ENCODE measurements at places on chromosomes 13 and 19.

GRCh38 chr19:56114051-56114777 lies 6.9 kb downstream of the ZNF787 start:
- no peak for DNase-seq

DNA sequence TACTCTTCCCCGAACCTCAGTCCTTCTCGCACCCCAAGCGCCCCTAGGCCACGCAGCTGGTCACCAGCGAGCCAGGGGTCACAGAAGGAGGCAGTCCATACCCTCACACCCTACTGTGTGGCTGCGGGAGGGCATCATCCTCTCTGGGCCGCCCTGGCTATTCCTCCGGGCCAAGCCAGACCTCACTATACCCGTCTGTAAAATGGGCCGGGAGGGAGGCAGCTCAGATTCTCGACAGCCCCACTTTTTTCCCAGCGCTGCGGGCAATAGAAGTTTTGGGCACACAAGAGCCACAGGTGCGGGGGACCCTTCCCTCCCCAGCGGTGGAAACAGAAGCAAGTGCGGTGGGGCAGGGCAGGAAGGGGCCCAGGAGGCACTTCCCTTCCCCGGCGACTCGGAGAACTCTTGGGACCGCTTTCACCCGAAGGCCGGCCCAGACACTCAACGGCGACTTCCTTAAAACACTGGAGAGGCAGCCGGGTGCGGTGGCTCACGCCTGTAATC lies 5.6 kb upstream of the ARRDC2 start:
- DNase-seq: peak; percentile 38

- peak; percentile 43 for DNase-seq
These were observed 41.0 kb downstream of the RFX2 start for GRCh38 chr19:6069268-6069791.

DNA sequence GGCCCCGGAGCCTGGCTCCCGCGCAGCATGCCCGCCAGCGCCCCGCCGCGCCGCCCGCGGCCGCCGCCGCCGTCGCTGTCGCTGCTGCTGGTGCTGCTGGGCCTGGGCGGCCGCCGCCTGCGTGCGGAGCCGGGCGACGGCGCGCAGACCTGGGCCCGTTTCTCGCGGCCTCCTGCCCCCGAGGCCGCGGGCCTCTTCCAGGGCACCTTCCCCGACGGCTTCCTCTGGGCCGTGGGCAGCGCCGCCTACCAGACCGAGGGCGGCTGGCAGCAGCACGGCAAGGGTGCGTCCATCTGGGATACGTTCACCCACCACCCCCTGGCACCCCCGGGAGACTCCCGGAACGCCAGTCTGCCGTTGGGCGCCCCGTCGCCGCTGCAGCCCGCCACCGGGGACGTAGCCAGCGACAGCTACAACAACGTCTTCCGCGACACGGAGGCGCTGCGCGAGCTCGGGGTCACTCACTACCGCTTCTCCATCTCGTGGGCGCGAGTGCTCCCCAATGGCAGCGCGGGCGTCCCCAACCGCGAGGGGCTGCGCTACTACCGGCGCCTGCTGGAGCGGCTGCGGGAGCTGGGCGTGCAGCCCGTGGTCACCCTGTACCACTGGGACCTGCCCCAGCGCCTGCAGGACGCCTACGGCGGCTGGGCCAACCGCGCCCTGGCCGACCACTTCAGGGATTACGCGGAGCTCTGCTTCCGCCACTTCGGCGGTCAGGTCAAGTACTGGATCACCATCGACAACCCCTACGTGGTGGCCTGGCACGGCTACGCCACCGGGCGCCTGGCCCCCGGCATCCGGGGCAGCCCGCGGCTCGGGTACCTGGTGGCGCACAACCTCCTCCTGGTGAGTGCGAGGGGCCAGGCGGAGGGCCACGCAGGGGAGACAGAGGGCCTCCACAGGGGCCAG lies at the start of gene KL:
Gene KL, plus strand, starts transcription at position 10 of the 909 bp plus-strand sequence. Its CDS starts 18 bp downstream, at position 28.
- peak; percentile 26 for DNase-seq

DNA sequence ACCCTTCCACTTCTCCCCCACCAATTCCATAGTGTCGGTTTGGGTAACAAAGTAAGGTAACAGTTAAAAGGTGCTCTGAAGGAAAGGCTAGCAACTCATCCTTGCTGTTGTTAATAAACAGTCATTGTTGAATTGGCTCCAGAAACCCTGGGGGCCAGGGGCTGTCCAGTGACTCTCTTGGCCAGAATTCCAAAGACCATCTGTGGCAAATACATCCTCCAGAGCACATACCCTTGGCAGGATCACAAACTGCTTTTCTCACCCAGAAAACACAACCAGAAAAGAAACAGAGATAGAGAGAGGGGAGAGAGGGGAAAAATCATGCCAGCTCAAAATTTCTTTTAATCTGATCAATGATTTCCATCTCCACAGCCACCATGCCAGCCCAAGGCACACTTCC lies 22.1 kb downstream of the CACNA1A start:
- DNase-seq: no peak

DNA sequence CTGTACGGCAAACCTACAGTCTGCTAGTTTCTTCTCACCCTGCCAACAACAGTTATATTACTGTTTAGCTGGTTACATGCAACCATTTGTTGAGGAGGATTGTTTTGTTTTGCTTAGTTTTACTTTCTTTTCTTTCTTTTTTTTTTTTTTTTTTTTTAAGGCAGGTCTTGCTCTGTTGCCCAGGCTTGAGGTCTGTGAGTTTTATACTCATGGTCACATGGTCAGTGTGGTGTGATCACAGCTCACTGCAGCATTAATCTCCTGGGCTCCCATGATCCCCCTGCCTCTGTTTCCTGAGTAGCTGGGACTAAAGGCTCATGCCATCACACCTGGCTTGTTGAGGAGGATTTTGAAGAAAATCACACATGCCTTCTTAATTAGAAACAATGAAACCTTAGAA lies 505.6 kb downstream of the GPC5 start:
- DNase-seq: no peak

GRCh38 chr13:60435762-60436374 lies 38.8 kb downstream of the TDRD3 start:
- no peak for DNase-seq

DNA sequence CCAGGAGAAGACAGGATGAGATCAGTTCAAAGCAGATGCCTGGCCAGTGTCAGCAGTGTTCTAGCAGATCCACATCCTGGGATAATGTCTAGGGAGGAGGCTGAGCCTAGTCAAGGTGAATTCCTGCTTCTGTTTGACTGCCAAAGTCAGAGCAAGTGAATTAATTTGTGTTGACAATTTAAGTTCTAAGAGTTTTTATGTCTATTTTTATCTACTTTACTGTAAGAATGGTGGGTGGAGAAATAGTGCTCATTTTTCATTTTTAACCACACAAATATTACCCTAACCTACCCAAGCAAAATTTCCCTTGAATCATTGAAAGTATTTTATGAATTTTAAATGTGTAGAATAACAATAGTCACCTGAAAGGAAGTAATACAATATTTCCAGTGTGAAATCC lies 207.6 kb upstream of the SLC10A2 start:
- DNase-seq: no peak

DNA sequence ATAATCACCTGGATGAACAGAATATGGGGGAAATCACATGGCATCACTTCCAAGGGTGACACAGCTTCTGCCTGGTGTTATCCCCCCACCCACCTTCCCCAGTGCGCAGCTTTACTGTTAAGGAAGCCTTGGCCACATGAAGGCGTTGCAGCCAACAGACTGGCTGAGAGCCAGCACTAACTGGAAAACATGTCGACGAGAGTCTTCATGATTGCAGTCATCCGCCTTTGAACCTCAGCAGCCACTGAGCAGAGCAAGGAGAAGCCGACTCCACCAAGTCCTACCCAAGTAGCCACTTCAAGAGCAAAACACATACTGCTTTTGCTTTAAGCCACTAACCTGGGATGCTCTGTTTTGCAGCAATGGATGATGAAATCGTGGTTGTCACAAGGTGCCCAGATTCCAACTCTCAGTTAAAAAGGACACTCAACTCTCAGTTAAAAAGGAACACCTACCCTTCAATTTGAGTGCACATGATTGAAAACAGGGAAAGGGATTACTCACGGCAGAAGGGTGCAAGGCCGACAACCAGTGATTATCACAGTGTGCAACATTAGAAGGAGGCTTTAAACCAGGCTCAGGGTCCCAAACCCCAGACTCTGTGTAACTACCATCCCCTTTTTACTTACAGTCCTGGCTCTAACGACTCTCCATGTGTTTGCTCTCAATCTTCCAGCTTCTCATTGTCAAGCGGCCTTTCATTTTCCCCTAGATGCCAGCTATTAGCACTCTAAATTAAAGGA lies 149.1 kb downstream of the KLF12 start:
- peak; percentile 85 for DNase-seq

- no peak for DNase-seq
These were observed 60.1 kb downstream of the DCT start for GRCh38 chr13:94419304-94419924.

- DNase-seq: no peak
These were observed 5.3 kb upstream of the PTPRS start for GRCh38 chr19:5345895-5346386.

GRCh38 chr13:42011601-42012350 lies 36.7 kb upstream of the DGKH start:
- no peak for DNase-seq

- DNase-seq: no peak
These were observed 3.3 kb upstream of the CLPP start for GRCh38 chr19:6358003-6358402.

- no peak for DNase-seq
These were observed 302.6 kb downstream of the COG6 start for GRCh38 chr13:39957868-39958677.

DNA sequence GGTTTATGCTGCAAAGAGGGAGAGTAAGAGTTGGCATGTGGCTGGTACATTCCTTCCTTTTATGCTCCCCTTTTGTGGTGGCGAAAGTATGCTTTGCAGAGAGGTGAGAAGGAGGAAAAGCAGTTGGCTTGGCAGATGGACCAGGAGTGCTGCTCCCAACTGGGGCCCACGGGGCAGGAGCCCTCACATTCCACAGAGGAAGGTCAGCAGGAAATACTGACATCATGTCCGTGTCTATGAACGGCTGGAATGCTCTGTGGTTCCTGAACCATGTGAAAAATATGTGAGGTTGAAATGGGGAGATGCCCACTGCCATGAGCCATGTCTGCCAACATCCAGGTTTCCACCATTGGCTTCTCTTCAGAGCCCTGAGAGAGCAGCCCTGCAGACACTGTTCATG lies 33.3 kb upstream of the GAS6 start:
- no peak for DNase-seq

GRCh38 chr19:10079031-10079453 lies 7.1 kb upstream of the SHFL start:
- no peak for DNase-seq

- DNase-seq: no peak
These were observed 222.8 kb upstream of the NBEA start for GRCh38 chr13:34719060-34719875.

DNA sequence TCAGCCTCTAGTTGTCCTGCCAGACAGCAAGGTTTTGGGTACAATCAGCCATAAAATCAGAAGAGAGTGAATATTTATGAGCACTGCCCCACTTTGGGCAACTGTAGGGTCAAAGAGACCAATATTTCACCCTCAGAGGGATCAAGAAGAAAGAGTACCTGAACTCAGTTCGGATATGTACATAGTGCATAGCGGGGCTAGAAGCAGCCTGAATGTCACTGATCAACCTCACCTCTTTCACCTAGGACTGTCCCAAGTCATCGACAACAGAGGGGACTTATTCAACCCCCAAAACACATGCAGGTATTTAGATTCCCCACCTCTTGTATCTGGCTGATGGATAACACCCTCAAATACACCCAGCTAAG lies 446.9 kb downstream of the COG6 start:
- no peak for DNase-seq

GRCh38 chr19:1061987-1062386 lies 5.0 kb upstream of the ARHGAP45 start:
- DNase-seq: no peak

DNA sequence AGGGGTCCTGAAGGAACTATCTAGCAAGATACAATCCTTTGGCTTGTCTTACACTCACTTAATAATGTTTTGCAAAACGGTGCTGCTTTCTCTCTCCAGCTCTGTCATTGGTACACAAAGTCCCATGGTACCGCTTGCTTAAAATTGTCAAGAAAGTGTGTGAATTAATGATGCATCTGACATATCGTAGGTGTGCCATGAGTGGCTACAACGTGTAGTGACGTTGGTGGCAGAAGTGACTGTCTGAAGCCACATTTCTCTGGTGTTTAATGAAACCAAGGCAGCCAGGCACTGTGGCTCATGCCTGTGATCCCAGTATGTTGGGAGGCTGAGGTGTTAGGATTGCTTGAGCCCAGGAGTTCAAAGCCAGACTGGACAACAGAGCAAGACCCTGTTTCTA lies 2.6 kb downstream of the HSH2D start:
- DNase-seq: no peak

DNA sequence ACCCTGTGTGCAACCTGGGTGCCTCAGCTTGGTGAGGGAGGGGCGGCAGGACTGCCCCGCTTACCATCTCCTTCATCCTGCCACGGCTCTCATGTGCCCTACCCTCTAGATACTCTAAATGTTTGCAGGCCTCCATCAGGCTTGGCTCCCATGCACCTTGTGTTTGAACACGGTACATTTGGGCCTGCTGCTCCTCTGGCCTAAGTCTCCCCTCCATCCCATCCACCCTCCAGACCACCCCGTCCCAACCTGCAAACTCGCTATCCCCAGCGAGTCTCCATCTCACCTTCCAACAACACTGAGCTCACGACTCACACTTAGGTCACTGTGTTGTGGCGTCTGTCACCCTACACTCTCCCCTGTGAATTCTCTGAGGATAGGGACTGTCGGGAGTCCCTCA lies 274.2 kb downstream of the TEX29 start:
- no peak for DNase-seq

DNA sequence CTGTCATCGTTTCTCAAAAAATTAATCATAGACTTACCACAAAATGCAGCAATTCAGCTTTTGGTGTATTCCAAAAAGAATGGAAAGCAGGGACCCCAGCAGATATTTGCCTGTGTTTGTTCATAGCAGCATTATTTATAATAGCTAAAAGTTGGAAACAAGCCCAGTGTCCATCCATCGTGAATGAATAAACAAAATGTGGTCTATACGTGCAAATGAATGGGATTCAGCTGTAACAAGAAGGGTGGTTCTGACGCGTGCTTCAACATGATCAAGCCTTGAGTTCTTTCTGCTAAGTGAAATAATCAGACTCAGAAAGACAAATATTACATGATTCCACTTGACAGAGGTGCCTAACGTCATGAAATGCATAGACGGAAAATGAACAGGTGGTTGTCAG lies 36.4 kb downstream of the PSG11 start:
- no peak for DNase-seq

- no peak for DNase-seq
These were observed 5.3 kb downstream of the ELF1 start for GRCh38 chr13:41013835-41014234.

DNA sequence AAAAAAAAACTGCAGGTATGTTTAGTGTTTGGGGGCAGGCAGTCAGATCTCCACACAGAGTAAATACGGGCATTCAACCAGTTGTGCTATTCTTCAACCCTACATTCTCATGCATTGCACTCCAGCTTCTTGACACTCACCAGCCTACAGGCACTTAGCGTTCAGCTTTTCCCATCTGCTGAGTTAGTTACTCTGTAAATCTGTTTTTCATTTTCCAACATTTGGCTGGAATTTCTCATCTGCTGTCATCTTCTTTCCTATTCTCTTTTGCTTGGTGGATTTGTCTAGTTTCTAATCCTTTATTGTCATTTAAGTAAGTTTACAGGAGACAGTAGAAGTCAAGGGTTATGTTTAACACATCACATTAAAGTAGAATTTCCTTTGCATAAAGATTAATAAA lies 1318.9 kb downstream of the OLFM4 start:
- DNase-seq: no peak

GRCh38 chr19:34265221-34265650 lies 10.9 kb downstream of the GARRE1 start:
- no peak for DNase-seq

All from CD4-positive, alpha-beta T cell (primary cell).